ENCODE measurements at places on chromosomes 16 and 17.

GRCh38 chr17:61396586-61397085 lies 3.0 kb upstream of the TBX2 start:
- DNase-seq: no peak

GRCh38 chr16:5965321-5965720 lies 867.7 kb upstream of the EEF2KMT start:
- DNase-seq: no peak

- DNase-seq: peak; percentile 39
Observed at GRCh38 chr17:30600830-30601494, 123.8 kb downstream of the GOSR1 start.

DNA sequence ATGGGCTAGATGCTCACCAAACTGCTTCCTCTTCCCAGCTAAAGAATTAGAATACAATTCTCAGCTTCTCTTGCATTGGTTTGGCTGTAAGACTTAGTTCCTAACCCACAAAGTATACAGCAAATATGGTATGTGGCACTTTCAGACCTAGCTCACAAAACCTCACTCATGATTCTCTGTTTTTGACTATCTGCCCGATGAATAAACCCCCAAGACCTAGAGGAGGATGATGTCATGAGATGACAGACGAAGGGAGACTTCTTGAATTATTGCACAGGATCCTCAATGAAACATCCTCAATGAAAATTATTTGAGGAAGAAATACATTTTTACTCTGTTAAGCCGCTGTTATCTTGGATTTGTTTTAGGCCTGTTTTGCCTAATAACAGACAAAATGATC lies 14.3 kb downstream of the CNOT1 start:
- DNase-seq: no peak

- peak; percentile 24 for DNase-seq
Observed at GRCh38 chr16:68590201-68590994, 51.3 kb downstream of the ZFP90 start.

DNA sequence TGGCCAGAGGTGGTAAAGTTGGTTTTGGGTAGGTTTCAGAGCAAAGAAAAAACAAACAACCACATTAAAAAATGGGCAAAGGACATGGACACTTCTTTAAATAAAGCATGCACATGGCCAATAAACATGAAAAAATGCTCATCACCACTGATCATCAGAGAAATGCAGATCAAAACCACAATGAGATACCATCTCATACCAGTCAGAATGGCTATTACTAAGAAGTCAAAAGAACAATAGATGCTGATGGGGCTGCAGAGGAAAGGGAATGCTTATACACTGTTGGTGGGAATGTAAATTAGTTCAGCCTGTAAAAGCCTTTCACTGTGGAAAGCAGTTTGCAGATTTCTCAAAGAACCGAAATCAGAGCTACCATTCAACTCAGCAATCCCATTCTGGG lies 598.4 kb upstream of the SOX9 start:
- DNase-seq: no peak

- DNase-seq: no peak
Observed at GRCh38 chr17:29740017-29740416, 117.3 kb upstream of the CORO6 start.

DNA sequence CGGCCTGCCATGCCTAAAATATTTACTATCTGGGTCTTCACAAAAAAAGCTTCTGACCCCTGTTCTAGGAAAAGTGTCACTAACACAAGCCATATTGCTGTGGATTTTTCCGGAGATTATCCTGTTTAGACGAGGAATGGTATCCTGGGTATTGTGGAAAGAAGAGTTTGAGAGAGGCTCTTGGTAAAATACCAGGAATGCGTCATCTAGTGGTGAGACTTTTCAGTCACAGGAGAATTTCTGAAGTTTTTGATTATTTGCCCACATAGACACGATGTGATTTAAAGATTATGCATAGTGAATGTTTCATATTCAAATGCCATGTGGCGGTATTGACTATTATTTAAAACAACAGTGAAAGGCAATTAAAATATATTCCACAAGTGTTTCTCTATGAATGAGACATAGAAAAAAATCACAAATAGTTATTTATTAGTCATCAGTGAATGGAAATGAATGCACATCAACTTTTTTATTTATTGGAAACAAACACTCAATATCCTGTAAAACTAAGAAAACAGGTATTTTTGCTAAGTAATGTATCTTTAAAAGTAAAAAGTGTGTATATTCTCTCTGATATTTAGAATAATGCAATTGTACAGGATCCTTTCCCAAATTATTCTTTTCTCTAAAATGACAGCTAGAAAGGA lies 7.8 kb downstream of the KRT28 start:
- no peak for DNase-seq

GRCh38 chr17:75703591-75703990 lies 17.7 kb upstream of the ITGB4 start:
- no peak for DNase-seq

GRCh38 chr16:89178453-89179147 lies 7.1 kb downstream of the CDH15 start:
- no peak for DNase-seq

- DNase-seq: no peak
Observed at GRCh38 chr16:66653581-66654350, 42.8 kb downstream of the CMTM4 start.

DNA sequence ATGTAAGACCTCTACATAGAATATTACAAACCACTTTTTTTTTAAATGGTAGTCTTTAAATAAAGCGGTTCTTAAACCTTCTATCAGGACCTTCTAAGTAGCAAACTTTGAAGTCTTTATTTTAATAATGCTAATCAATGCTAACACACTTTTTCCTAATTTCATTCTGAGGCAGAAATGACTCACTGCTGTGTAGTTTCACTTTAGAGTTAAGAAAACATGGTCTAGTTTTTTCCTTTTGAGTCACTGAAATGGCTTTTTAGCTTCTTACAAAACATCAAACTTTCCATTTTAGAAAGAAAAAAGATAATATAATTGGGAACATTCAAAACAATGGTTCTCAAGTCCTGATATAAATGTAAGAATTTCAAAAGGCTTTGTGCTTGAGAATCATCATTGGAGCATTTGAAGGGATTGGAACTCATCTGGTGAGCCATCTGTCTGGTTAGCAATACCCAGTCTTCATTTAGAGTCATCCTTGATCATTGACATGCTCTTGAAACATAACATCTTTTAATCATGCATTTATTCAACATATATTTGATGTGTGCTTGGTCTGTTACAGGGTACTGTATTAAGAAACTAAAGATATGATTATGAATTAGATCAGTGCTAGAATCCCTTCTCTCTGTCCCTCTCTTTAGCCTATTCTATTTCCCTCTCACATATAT lies 258.3 kb upstream of the MON1B start:
- no peak for DNase-seq

GRCh38 chr17:36132421-36132831 lies 28.8 kb downstream of the CCL4 start:
- no peak for DNase-seq

DNA sequence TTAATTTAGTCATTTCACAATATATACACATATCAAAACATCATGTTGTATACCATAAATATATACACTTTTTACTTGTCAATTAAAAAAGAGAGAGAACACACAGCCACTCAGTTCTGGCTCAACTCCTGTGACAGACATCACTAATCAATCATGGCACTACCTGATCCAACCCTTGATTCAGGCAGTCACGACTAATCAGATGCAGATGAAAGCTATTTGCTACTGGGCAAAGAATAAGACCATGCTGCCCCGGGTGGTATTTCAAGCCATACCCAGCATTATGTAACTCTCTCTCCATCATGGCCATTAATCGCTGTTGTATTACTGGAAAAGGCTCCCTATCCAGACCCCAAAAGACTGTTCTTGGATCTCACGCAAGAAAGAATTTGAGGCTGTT lies 345.7 kb downstream of the HAPSTR1 start:
- no peak for DNase-seq

DNA sequence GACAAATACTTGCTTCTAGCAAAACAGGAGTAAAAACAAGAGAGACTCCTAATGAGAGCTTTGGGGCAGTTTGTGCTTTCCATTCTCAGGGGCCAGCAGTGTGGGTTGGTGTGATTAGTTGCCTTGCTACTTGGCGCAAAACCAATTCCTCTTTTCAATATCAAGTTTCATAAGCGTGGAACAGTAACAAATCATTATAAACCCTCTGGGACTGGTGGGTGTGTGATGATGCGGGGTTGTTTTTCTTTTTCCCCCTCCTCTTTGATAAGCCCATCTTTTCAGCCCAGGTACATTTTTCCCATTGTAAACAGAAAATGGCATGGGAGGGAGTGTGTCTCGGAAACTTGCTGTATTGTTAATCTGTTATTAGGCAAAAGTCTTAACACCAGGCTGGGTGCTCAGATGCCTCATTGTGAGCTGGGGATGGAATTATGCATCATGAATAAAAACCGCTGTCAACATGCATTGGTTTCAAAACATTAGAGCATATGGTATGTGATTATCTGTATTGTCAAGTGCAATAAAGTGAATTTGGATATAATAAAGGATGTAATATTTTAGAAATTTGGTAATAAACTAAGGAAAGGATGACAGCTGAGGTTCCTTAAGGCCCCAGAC lies 166.4 kb downstream of the CCDC182 start:
- DNase-seq: peak; percentile 78

GRCh38 chr17:78428836-78429617 lies 50.6 kb downstream of the PGS1 start:
- DNase-seq: no peak

DNA sequence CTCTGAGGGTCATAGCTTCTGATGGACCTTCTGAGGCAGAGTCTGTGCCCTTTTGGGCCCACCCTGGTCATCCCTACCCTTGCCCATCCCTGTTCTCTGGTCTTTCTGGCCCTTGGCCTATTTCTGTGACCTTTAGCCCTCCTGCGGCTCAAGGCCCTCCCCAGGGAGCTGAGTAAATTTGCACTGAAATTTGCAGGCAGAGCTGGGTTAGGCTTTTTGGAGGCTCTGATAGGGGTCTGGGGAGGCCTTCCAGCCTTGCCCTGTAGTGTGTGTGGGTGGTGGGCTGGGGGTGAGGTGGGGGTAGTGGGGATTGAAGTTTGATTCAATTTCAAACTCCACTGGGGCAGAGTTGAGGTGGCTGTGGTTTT lies 17.8 kb downstream of the RARA start:
- no peak for DNase-seq

- no peak for DNase-seq
Observed at GRCh38 chr16:58126451-58126961, 2.7 kb downstream of the CFAP20 start.

- DNase-seq: no peak
Observed at GRCh38 chr16:22388101-22388644, 13.8 kb upstream of the CDR2 start.

GRCh38 chr17:63405741-63406261 lies 40.3 kb downstream of the CYB561 start:
- peak; percentile 34 for DNase-seq

GRCh38 chr16:11620243-11621003 lies 33.7 kb upstream of the LITAF start:
- no peak for DNase-seq

- no peak for DNase-seq
Observed at GRCh38 chr17:78563189-78564145, 13.7 kb downstream of the DNAH17 start.

DNA sequence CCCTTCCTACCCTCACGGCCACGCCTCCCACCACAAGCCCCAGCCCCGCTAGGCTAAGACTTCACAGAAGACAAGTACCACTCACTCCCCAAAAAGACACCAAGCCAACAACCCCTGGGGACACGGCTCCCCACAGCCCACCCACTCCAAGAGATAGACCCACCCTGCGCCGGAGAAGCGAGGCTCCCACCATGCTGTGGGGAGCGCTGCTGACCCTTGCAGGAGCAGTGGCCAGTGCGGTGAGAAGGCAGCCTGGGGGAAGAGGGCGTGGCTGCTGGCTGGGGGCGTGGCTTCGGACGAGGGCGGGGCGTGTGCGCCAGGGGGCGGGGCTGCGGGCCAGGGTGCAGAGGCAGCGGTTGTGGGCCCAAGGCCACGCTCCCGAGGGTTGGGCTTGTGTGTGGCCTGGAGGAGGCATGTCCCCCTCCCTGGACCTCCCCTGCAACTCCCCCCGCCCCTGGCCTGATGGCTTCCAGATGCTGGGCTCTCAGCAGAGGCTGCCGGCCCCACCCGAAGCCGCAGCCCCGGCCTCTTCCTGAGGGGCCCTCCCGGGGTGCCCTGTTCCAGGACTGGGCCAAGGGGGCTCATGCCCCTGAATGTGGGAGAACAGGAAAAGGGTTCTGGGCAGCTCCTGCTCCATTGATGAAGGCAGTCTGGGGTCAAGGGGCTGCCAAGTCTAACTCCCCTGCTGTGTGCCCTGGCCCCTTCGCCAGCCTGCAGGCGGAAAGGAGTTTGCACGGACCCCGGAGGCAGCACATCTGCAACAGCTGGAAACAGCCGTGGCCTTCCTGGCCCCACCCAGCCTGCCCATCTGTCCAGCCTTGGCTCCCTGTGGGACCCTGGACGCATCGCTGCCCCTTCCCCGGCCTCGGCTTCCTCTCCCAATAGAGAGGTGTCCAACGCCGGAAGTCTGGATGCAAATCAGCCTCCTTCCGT lies 9.1 kb downstream of the TFAP4 start:
- no peak for DNase-seq

DNA sequence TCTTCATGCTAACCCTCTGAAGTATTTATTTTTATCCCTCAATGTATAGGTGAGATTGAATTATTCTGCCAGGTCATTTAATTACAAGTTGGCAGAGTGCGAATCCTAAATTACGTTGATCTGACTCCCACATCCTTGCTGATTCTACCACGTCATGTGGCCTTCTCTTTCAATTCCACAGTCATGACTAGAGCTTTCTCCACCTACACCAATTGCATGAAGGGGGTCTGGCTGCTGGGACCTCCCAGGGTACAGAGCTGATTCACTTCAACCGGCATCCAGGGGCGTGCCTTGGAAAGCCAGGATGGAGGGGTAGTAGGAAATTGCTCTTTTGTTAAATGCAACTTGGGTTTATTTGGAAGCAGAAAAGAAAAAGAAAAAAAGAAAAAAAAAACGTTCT lies 41.1 kb upstream of the CDH13 start:
- DNase-seq: no peak

- no peak for DNase-seq
Observed at GRCh38 chr17:76241691-76242255, 1.5 kb upstream of the RNF157 start.

GRCh38 chr17:51739245-51739886 lies 419.1 kb downstream of the CA10 start:
- DNase-seq: peak; percentile 3

DNA sequence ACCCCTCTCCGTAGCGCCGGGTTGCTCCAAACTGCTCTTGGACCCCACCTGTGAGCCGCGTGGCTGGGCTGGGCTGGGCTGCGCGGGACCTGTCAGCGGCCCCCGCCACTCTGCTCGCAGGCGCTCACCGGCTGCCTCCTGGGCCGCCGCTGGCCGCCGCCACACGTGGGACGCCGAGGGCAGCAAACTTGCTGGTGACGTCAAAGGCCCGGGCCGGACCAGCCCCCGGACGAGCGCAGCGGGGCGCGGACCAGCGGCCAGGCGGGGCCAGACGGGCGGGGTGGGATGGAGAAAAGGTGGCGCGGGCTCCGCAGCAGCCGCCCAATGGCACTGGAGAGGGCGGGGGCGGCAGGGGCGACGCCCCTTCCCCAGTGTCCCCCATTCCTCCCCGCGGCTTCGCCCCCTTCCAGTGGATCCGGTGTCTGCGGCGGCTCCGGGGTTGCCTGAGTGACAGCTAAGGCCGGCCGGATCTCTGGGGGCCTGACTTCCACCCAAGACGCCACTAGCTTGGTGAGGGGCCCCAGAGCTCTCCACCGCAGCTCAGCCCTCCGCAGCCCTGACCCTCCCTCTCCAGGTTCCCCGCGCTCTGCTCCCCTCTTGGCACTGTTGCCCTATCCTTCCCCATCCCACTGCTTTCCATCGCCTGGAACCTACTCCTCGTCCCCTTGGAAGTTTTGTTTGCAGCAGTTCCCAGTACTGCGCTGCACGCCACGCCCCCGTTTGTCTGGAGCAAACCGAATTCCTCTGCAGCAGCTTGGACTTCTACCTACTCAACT lies at the start of gene HS3ST3A1:
Gene HS3ST3A1 (minus strand): TSS at position 154 of the 776 bp plus-strand sequence. CDS start 800 bp downstream, outside the sequence.
- peak; percentile 35 for DNase-seq

Measured in NCI-H1105 (cell line).